ENCODE measurements at places on chromosomes 1 and 21.

- no peak for DNase-seq
These were observed 9.2 kb downstream of the ZNF692 start for GRCh38 chr1:248849637-248850036.

DNA sequence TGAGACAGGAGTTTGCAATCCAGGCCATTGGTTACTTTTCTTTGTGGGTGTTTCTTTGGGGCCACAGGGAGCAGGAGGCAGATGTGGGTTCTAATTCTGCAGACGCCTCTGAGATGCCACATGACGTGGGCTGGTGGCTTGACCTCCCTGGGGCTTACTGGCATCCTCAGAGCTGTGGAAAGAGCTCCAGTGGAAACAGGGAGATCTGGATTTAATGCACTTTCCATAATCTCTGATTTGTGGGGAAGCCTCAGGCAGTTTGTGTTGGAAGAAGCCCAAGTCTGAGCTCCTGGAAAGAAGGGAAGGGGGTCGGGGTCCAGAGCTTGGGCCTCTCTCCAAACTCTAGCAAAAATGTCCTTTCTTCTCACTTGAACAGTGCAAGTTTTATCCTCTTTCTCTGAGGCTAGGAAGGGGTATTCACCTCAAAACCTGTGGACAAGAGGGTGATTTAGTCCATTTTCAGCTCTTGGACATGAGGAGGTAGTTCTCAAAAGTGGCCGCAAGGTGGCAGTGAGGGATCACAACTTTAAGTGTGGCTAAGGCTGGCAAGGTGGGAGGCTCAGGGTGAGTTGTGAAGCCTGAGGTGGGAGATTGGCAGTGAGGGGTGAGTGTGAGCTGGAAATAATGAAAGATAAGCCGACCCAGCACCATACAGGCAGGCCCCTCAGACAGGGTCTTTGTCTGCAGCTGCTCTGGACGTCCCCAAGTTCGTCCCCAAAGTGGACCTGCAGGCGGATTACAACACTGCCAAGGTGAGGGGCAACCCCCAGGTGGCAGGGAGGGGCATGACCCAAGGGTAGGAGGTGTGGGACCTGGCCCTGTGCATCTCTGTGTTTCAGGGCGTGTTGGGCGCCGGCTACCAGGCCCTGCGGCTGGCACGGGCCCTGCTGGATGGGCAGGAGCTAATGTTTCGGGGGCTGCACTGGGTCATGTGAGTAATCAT lies 9.2 kb downstream of the IKBKE start:
- peak; percentile 69 for DNase-seq

DNA sequence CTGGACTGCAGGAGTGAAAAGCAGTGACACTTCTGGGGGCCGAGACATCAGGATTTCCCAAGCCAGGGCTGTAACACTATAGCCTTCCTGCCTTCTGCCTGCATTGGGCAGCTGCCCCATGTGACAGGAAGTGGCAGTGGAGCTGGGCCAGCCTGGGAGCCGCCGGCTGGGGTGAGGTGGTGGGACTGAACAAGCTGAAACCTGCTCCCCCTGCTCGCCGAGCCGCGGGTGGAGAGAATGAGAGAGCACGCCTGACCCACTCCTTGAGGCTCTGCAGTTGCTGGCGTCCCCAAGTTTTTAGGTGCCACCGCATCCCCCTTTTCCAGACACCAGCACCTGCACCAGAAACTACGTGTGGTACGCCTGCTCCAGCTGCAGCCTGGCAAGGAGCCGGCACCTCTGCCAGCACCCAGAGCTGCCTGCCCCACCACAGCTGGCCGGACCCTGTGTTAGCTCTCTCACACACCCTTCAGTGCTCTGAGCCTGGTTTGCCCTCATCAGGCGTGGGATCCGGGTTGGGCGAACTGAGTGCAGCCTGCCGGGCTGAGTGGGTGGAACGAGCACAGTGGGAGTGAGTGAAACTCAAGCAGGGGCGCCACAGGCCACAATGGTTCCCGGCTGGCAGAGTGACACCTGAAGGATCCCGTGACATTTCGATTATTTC lies 119.4 kb downstream of the AKT3 start:
- no peak for DNase-seq

GRCh38 chr21:35323947-35324346 lies 274.8 kb upstream of the RUNX1 start:
- no peak for DNase-seq

DNA sequence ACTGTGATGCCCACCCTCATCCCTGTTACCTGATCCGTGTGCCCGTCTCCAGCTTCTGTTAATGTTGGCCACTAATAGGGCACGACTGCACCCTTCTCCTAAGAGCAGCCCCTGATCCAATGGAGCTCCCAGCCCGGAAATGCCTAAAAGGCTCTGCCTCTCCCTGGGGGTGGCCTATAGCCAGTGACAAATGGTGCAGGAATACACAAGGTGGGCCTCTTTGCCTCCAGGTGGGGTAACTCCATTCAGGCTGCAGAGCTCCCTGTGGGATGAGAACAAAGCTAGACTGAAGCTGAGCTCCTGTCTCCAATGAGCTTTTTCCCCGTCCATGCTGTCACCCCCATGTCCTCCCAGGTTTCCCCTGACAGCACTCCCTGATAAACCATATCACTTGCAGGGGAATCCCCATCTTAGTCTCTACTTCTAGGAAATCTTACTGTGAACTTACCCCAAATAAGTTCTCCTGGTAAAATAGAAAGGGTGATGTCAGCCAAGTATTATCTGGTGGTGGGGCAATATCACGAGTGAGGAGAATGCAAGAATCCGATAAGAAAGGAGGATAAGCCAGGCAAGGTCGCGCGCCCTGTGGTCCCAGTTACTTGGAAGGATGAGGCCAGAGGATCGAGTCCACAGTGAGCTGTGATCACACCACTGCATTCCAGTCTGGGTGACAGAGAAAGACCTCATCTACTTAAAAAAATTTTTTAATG lies 18.6 kb downstream of the S100A7A start:
- DNase-seq, result no peak

- no peak for DNase-seq
These were observed 44.8 kb downstream of the DHRS3 start for GRCh38 chr1:12573015-12573825.

DNA sequence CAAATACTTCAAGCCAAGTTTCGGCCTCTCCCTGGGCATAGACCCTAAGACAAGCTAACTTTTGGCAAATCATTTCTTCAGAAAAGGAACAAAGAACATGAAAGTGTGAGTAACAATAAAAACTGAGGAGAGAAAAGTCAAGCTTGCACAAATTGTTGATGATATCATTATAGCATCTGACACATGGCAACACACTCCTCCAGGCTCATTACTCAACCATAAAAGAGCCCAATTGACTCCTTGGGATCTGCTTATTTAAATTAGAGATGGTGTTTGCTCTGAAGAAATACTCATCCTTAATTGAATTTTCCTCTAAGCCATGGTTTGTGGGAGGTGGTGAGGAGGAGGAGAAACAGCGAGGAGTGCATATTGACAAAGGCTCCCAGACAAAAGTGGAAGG lies 54.5 kb downstream of the TNFSF4 start:
- DNase-seq, result no peak

DNA sequence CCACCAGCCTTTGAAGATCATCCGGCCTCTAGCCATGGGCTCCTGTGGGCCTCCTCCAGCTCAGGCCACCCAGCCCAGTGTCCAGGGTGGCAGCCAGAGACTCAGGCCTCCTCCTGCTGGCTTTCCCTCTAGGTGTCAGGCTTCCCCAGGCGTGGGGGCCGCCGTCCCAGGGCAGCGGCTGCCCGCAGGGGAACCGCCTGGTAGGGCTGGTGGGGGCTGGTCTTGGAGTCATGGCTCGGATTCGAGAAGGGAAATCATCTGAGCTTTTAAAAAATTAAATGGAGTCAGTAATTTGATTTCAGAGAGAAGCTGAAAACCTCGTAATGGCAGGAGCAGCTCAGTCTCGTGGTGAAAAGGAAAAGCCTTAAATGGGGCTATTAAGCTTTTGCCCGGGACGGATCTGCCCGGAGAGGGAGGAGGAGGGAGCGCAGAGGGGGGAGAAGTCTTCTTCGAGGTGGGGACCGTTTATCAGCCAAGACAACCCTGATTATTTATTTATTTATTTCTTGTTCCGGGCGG lies 66.4 kb upstream of the TARDBP start:
- DNase-seq, result no peak

DNA sequence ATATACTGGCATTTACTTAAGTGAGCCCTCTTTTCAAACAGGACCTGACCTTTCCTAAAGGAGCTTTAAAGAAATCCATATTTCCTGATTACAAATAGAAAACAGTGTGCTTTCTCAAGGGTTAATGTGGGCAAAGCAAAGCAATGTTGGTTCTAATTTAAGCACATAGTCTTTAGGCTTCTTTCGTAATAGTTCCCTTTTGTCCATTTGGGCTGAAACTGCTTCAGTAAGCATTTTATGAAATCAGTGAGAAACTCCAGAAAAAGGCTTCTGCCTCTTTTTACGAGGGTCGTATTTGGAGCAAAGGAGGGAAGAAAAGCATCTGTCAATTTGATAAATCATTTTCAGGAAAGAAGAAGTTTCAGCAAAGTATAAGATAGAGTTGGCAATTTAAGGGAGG lies 331.2 kb downstream of the KIF26B start:
- no peak for DNase-seq

- DNase-seq, result no peak
These were observed 38.2 kb downstream of the DHX9 start for GRCh38 chr1:182877331-182877730.

DNA sequence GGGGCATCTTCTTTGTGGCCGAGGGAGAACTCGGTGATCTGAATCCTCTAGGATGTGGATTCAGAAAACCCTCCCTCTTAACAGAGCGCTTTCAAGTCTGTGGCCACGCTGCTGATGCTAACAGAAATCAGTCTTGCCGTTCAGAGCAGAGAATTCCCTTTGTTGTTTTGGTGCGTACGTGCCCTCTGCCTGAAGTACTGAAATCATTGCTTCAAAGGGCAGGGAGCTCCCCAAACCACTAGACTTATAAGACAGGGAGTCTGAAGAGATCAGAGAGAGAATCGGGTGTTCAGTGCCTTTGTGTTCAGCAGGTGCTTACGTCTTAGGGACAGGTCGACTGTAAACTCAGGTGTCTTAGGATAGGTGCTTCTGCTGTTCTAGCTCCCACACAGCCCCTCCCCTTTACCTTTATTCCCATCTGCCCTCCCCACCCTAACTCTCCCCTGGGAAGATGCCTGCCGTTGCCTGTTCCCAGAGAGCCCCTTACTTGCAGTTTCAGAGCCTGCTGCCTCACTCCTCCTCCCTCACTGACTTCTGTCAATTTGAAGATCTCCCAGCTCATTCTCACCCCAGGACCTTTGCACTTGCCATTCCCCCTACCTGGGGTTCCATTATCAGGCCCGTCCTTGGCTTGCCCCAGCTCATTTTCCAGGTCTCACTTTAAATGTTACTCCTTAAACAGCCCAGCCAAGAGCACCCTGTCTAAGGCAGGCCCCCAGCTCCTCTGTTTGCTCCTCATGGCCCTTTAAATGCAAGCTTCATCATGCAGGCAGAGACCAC lies 143.0 kb downstream of the CAMTA1 start:
- DNase-seq, result no peak

DNA sequence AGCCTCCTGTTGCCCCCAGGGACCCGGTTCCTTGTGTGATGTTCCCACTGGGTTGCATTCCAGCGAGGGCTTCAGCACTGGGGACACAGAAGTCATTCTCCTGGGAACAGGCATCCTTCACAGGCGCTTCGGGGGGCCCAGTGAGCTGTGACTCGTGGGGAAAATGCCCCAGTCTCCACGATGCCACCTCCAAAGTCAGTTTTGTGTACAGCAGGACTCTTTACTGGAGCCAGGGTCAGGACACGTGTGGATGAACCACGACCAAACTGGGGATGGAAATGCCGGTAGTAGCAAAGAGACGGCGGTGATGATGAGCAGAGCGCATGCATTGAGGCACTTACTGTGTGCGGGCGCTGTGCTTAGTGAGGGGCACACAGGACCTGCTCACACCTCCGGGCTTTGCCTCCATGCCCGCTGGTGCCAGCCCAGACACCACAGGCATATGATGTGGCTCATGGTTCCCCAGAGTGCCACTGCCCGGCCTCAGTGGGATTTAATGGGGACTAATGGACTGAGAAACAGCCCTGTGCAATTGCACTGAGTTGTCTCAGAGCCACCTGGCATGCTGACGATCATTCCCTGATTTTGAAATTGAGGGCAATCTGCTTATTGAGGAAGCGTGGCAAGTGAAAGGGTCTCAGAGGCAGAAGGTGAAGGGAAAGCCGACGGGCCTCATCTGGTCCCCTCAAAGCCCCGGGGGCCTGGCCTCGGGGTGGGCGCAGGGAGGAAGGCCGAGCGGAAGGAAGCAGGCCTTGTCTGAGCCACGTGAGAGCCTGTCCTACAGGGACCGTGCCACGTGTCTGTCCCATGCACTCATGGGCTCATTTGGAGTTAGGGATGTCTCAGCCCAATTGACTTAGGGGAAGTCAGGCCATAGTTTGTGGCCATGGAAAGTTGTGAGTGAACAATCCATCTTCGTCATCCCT lies 91.4 kb downstream of the PDE9A start:
- DNase-seq, result no peak

DNA sequence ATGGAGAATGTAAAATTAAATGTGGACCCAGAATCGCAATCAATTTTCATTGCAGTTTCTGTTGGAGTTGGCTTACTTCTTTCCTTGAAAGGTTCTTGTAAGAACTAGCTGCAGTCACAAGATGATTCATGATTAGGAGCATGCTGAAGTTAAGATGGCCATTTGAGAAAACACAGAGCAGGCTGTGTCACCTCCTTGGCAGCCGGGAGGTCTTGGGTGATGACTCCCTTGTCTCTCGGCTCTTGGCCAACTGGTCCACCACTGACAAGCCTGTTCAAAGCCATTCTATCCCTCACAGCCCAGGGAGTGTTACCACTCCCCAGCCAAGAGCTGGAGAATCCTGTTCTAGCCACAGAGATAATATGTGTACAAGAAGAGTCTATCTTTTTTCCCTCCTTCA lies 40.6 kb downstream of the OPTC start:
- no peak for DNase-seq

DNA sequence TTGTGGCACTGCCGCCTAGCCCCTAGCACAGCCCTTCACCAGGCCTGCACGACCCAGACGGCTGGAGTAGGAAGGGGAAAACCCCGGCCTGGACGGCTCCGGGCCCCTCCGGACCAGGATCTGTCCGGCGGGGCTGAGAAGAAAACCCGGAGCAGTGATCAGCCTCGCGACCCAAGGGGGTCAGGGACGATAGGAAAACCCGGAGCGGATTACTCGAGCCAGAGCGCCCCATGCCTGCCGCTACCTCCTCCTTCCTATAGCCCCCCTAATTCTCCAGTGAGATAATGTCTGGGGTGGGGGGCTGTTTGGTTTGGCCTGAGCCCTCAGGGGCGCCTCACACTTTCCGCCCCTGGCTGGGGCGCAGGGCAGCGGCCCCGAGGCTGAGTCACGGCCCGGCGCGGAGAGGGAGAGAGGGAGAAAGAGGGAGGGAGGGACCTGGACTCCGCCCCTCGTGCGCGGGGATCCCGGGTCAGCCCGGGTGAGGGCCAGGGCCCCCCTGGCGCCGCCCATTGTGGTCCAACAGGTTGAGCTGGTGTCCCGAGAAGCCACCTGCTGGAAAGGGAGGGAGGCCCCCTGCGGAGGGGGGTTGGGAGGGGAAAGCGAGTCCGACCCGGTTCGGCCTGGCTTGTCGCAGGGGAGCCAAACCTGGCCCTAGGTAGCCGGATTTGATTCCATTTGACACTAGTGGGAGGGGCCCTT lies 1.7 kb upstream of the ZBTB7B start:
- peak; percentile 86 for DNase-seq
